H1 (cell line): ENCODE measurements at places on chromosomes 4 and X.

DNA sequence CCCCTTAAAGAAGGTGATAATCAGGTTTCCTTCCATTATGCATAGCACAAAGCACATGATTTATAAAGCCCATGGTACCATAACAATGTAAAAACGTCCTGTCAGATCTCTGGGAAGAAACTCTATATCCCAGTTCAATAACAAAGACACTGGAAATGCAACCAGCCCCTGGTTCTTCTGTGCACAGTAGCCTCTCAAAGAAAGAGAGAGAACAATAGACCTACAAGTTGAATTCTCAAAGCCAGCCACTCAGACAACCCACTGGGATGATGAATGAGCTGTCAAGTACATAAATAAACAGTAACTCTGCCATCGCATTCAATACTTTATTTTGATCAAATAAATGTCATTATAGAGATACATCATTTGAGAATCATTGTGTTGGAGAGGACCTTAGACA is 400.1 kb upstream of the CPEB2 start:
- DNase-seq = no peak

GRCh38 chr4:1518997-1519700 is 112.9 kb upstream of the NKX1-1 start:
- no peak for DNase-seq

DNA sequence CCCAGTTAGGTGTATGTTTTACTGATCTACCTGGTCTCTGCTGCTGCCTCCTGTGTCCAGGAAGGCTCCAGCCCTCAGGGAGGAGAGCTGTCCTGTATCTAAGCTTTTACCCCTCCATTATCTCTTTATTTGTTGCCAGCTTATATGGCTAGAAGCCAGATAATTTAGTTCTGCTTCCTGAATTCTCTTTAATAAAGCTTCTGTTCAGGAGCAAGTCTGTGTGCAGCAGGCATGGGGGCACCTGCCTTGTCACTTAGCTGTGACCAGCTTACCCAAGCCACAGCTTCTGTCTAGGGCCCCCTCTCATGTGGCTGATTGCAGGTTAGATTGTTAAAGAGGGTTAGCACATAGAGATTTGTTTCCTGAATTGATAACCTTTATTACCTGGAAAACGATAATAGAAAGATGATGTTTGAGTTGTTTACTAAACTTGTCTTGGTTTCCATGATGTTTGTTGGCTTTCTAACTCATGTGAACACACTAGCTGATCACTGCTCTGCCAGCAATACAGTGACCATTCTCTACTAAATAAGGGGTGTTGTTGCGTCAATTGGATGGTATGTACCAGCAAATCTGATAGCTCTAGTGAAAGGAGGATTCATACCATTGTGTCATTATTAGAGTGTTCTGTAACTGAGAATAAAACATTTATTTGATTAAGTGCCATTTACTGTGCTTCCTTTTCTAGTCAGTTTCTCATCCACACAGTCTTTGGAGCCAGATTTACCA is 189.8 kb upstream of the ANK2 start:
- no peak for DNase-seq

- DNase-seq = no peak
Observed at GRCh38 chrX:120287513-120288112, 23.6 kb downstream of the TMEM255A start.

DNA sequence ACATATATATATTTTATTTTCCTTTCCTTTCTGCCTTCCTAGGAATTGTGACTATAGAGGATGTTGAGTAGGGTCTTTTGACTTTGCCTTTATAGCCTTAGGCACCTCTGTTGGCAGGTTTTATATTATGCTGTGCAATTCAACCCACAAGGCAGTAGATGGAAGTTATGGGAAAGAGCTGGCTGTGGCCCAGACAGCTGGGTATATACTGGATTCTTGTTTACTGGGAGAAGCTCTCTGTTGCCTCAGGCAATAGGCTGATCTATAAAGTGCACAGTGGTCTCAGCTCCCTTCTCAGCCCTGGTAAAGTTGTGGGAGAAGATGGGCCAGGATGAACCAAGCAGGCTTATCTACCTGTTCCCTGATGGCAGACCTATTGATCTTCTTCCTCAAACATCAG is 342.0 kb downstream of the GBA3 start:
- no peak for DNase-seq

DNA sequence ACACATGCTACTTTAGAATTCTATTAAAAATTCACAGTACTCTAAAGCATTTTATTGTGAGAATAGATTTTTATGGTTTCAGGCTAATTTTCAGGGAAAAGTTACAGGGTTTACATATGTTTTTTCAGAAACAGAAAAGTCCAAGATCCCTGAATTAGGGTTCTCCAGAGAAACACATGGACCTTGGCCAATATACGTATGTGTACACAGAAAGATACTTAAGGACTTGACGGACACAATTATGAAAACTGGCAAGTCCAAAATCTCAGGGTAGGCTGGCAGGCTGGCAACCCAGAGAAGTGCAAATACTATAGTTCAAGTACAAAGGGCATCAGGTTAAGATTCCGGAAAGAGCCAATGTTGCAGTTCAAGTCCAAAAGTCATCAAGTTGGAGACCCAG is 1897.8 kb upstream of the PCDH10 start:
- no peak for DNase-seq

DNA sequence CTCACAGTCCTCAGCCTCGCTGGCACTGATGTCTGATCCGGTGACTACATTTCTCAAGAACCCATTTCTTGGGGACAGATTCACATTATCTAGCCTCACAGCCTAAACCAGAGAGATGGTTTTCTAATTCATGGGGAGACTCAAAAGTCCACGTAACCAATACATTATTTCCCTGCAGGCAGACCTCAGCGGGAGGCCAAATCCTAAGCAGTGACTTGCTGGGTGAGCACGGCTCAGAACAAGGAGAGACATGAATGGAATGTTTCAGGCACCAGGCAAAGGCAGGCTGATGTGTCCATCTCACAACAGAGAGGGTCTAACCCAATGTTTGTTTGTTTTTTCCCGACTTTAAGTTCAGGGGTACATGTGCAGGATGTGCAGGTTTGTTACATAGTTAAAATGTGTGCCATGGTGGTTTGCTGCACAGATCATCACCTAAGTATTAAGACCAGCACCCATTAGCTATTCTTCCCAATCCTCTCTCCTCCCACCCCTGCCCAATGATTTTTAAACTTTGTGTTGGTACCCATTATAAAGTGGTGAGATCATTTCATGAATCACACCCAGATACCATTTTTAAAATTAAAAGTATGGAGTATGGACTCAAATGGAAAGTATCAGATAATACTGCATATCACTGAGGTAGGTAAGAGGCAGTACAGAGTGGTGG is 53.3 kb downstream of the SCD5 start:
- DNase-seq = no peak

- DNase-seq = no peak
Observed at GRCh38 chr4:28481565-28481964, 1620.9 kb downstream of the STIM2 start.

DNA sequence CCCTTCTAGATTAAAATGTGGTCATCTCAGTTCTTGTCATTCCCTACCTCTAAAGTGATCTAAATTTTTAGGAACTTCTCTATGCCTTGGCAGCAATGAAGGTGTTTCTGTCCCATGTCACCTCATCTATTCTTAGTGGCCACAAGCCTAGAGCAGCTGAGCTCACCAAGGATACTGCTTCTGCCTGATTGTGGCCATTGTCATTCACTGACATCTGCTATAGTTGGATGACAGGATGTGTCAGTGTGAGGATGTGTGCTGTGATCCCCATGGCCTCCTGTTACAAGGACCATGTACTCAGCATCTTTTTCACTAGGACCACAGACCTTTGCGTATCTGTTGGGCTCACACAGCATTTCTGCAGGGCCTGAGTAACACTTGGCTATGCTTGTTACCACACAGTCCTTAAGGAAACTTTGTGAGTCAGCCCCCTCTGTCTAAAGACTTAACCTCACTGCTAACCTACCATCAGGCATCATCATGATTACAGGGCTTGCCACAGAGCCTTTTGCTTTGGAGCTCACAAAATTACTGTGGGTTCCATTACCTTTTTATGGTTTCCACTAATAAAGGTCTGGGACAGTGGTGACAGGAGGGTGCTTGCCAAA is 421.0 kb downstream of the ADAM29 start:
- no peak for DNase-seq

- no peak for DNase-seq
Observed at GRCh38 chr4:86294883-86295282, 65.0 kb downstream of the MAPK10 start.

- DNase-seq = no peak
Observed at GRCh38 chr4:105236916-105237311, 90.2 kb downstream of the TET2 start.

GRCh38 chr4:186755550-186756519 is 32.2 kb upstream of the FAT1 start:
- no peak for DNase-seq

- no peak for DNase-seq
Observed at GRCh38 chrX:11423362-11423818, 130.2 kb downstream of the AMELX start.

GRCh38 chrX:3697701-3698279 is 15.7 kb downstream of the PRKX start:
- DNase-seq = no peak

GRCh38 chr4:90996813-90997212 is 869.6 kb downstream of the CCSER1 start:
- DNase-seq = no peak

DNA sequence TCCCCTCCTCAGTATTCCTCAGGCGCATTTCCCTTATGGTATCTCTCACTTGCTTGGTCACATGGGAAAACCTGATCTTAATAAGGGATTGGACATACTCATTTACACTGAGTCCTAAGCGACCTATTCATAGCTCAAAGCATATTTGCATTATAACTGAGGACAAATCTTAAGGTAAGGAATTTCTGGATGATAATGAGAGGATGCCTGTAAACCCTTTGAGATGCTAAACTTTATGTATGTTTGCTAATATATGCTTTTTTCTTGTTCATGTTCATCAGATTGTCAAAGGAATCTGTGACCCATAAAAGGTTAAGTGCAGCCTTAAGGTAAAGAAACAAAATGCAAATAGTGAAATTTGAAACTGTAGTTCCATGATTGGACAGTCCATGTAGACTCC is 53.8 kb upstream of the TRPC5OS start:
- no peak for DNase-seq
